Thymus (tissue), 14 donors: ENCODE measurements at places on chromosomes 1 and 21. TPM values are rescaled to one million over a fixed set of nuclear protein-coding genes. Genes with fewer than 3 reads are reported as not detected.

The APCS gene
- 0.05 TPM for total RNA-seq

The SZRD1 gene
- 46.5 TPM for total RNA-seq

The LCK gene
- total RNA-seq, result 467 TPM

The PIK3C2B gene
- total RNA-seq, result 8.4 TPM

The SEC16B gene
- total RNA-seq, result 0.28 TPM

The GRIK3 gene
- total RNA-seq, result 0.05 TPM

The PGBD5 gene
- 2.1 TPM for total RNA-seq
